ENCODE measurements at places on chromosomes 2 and 18.

DNA sequence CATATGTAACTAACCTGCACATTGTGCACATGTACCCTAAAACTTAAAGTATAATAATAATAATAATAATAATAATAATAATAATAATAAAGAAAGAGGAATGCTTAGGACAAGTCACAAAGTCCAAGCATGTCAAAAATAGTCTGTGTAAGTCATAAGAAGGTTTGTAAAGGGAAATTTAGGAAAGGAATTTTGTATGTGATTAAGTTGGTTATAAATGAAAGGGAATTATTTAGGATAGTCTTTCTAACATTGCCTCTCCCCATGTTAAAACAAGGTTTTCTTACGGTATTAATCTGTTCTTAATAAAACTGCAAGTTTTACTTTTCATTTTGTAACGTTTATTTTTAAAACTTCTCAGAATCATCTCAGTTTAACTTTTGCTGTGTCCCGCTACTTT lies 62.8 kb downstream of the SESTD1 start:
- no peak for DNase-seq

GRCh38 chr2:110095994-110096633 lies 19.5 kb downstream of the MALL start:
- no peak for DNase-seq

- DNase-seq, result no peak
These were observed 99.5 kb downstream of the MEIS1 start for GRCh38 chr2:66534461-66534860.

DNA sequence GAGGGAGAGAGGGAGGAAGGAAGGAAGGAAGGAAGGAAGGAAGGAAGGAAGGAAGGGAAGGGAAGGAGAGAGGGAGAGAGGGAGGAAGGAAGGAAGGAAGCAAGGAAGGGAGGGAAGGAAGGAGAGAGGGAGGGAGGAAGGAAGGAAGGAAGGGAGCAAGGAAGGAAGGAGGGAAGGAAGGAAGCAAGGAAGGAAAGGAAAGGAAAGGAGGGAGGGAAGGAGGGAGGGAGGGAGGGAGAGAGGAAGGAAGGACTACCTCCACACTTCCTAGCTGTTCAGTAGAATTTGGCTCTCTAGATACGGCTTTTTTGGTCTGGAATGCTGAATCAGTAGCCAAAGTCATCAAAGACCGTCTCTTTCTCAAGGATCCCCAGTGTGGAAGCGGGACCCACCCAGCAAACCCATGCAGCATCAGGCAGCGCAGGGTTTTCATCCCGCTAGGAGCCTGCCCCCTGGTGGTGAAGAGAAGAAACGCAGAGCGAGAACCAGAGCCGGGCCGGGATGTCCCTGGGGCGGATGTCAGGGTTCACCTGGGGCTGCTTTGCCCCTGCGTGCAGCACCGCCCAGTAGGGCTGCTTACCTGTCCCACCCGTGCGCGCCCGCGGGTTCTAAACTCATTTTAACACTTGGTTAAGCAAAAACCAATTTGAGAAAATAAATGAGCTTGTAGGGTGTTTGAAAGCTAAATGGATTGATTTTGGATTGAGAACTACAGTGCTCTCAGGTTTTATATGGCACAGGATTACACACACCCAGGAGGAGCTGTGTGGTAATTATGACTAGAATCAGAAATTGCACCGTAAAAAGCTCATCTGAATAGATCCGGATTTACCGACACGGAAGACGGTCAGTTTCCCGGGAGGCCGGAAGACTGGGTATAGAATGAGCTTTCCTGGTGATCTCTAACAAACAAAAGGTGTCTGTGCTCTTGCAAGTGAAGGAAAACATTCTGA lies 48.1 kb upstream of the ARL4C start:
- peak; percentile 63 for DNase-seq

DNA sequence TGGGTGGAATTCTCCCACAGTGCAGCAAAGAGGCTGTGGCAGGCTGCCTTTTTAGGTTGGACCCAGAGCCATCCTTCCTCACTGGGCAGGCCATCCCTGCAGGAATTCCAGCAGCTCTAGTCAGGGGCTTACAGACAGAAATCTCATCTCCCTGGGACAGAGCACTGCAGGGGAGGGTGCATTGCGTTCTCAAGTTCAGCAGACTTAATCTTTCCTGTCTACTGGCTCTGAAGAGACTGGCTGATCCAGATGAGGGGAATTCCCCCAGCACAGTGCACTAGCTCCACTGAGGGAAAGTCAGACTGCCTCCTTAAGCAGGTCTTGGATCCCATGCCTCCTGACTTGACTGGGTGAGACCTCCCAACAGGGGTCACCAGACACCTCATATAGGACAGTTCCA lies 899.7 kb upstream of the VRK2 start:
- no peak for DNase-seq

DNA sequence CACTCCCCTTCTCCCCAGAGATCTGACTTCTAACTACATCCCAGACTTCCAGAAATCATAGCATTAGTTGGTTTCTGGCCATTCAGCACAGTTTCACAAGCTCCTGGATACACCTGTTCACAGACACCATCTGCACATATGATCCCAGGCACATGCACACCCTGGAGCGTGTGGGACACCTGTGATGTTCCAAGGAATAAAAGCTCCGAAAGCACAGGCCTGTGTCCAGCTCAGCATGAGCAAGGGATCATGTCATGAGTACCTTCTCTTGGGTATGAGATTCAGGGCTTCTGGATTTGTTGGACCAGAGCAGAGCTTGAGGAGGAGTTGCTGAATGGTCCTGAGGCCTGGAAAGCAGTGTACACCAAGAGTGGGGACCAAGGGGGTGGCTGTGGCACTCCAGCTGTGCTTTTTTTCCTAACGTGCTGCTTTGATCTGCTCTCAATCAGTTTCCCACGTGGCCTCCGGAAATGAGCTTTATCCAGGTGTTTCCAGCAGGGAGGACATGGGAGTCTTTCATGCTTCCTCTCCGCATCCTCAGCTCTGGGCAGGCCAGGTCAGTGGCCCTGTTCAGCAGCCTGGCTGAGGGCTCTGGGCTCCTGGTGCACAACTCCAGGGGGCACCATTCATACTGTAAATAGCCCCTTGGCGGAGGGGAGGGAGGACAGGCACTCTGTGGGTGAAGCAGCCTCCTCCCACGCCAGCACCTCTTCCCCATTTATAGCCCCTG lies 1.8 kb downstream of the DYSF start:
- DNase-seq, result no peak

- no peak for DNase-seq
These were observed 854.3 kb downstream of the LRRTM4 start for GRCh38 chr2:76667821-76668271.

- DNase-seq, result no peak
These were observed 2.2 kb downstream of the NEDD4L start for GRCh38 chr18:58046093-58046793.

DNA sequence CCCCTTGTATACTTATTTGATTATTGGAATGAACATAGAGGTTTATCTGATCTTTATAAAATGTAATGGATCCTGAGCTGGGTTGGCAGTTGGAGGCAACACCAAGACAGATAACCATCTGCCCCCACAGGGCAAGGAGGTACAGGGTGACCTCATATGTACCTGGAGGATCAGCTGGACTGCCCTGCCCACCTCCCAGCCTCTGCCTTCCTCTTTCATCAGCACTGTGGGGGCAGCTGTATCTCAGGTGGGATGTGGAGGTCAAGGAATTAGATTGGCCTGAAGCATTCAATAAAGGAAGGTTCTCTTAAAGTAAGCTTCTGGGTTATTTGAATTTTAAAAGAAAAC lies 92.6 kb downstream of the LYPD6 start:
- no peak for DNase-seq

Measured in stimulated activated CD8-positive, alpha-beta memory T cell treated with anti-CD3 and anti-CD28 coated beads, Interleukin-2, amount 100 ng/mL, for 1 hour (primary cell).